ENCODE measurements at places on chromosomes 4 and X.

DNA sequence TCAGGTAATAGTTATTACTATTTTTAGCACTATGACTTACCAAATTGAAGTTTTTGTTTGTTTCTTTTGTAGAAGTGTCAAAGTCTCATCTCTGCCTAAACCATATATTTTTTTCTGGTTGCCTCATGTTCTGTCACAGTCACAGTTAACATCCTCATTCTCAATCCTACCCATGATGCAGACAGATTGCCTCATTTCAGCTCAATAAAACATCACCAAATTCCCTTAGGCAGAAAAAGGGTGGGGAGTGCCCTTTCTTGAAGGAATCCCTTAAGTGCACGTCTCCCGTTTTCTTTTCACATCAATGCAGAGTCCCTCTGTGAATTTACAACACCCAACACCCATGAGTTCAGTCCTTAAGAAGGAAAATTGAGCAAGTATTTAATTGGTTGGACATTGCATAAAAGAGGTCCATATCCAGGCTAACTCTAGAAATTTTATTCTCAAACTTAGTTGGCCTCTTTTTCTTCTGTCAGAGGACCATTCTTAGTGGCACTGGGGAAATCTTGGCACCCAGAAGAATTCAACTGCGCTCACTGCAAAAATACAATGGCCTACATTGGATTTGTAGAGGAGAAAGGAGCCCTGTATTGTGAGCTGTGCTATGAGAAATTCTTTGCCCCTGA, 103.7 kb upstream of the BMPR1B start:
- no peak for DNase-seq

GRCh38 chr4:40046311-40046980, 10.2 kb upstream of the N4BP2 start:
- DNase-seq = peak; percentile 8

DNA sequence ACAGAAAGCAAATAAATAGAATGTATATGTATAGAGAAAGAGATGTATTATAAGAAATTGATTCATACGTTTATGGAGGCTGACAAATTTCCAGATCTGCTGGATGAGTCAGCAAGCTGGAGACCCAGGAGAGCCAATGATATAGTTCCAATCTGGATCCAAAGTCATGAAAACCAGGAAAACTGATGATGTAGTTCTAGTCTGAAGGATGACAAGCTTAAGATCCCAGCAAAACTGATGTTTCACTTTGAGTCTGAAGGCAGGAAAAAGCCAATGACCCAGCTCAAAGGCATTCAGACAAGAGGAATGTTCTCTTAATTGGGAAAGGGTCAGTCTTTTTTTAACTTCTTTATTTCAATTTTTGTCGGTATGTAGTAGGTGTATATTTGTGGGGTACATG, 102.6 kb downstream of the LHFPL1 start:
- no peak for DNase-seq

DNA sequence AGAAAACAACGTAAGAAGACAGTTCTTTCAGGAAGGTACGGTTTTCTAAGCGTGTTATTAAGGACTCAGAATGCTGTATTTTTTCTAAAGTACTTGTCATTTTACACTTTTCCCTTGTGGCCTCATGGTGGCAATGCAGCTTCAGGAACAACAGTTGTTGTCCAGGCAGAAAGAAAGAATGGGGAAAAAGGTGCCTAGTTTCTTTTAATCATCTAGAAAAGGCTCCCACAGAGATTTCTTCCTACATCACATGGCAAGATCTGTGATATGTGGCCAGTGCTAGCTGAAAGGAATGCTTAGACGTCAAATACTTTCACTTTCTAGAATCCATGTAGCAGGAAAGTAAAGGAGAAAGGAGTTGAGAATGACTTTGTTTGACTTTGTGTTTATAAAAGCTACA, 49.0 kb upstream of the TRAM1L1 start:
- DNase-seq = no peak

DNA sequence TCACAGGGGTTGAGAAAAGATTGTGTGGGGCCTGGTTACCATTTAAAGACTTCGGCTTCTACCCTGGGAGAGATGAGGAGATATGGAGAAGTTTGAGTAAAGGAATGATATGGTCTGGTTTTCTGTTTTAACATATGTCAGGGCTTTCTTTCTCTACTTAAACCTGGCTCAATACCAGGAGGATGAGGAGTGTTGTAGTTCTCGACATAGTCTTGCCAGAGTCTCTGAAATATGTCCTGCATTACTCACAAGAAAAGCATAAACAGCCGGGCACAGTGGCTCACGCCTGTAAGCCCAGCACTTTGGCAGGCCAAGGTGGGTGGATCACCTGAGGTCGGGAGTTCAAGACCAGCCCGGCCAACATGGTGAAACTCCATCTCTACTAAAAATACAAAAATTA, 16.4 kb upstream of the ACE2 start:
- no peak for DNase-seq

GRCh38 chrX:136325377-136325776, 24.6 kb downstream of the ADGRG4 start:
- no peak for DNase-seq

GRCh38 chr4:117376692-117377091, 291.3 kb upstream of the TRAM1L1 start:
- DNase-seq = no peak

- DNase-seq = no peak
Observed at GRCh38 chr4:168744021-168744420, 247.2 kb downstream of the PALLD start.

DNA sequence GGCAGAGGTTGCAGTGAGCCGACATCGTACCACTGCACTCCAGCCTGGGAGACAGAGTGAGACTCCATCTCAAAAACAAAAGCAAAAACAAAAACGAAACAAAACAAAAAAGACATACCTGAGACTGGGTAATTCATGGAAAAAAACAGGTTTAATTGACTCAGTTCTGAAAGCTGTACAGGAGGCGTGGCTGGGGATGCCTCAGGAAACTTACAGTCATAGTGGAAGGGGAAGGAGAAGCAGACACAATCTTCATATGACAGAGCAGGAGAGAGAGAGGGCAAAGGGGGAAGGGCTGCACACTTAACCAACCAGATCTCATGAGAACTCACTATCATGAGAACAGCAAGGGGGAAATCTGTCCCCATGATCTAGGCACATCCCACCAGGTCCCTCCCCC, 229.5 kb downstream of the STK32B start:
- no peak for DNase-seq

DNA sequence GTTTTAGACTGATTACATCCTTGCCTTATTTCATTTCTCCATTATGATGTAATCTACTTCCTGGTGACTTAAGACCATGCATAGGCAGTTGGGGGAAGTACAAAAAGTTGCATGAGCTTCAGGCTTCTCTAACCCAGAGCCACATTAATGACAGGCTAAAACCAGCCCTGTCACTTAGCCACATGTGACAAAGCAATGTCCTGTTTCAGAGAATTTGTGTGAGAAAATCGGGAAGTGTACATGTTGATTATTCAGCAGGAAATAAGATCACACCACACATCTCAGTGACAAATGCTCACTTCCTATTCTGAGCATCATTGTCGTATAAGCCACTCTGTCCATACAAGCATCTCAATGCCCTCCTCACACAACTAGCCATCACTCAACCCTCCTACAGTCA, 98.5 kb upstream of the MAGEB16 start:
- DNase-seq = no peak

GRCh38 chr4:61770456-61770855, 570.3 kb downstream of the ADGRL3 start:
- no peak for DNase-seq

DNA sequence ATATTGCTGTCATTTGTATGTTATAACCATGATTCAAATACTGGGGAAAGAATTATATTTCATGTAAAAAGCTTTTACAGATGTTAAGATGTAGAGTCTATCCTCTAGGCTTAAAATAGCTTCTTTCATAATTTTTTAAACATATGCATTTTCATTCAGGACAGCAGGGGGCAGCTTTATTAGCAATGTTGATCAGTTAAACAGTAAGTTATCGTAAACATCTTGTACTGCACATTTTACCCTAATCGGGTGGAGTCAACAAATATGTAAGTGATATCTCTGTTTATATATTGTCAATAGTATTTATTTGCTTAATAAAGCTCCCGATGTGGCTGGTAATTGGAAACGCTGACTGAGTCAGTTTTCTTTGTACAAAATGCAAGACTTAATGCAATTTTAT, 142.5 kb upstream of the MED14 start:
- DNase-seq = no peak

GRCh38 chr4:85548841-85549240, 73.9 kb downstream of the ARHGAP24 start:
- no peak for DNase-seq

DNA sequence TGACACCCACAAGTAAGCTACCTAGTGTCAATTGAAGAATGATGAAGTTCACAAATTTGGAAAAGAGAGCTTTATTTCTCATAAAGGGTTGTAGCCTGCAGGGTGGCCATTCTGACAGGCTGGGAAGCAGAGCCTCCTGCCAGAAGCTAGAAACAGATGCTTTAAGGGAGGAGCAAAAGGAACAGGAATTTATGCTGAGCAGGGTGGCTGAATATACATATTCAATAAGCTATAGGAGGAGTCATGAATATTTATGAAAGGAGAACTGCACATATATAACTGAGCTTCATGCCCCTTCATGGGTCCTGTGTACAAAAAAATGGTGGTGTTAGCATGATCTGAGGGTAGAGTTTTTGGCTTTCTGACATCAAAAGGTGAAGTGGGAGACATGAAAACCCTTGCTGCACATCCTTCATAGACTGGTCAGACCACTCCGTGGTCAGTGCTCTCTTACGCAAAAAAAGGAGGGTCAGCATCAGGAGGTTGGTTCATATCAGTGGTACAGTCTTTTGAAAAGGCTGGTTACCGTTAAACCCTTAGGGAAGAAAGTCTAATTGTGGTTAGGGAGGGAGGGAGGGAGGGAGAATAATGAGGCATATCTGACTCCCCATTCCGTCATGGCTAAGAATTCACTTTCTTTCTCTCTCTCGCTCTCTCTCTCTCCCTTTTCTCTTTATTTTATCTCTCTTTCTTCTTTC, 121.4 kb downstream of the LUZP4 start:
- no peak for DNase-seq

DNA sequence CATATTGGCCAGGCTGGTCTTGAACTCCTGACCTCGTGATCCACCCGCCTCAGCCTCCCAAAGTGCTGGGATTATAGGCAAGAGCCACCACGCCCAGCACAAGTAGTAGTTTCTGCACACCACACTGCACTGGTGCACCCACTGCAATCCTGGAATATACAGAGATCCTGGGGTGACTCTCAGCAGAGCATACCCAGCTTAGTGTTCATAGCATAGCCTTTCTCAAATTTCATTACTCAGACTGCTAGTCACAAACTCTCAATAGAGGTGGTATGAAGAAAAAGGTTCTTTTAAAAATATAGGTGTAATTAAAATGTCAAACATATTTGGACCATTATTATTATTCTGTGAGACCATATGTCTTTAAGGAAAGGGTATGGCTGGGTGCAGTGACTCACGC, 6.2 kb upstream of the ARHGAP10 start:
- DNase-seq = no peak

DNA sequence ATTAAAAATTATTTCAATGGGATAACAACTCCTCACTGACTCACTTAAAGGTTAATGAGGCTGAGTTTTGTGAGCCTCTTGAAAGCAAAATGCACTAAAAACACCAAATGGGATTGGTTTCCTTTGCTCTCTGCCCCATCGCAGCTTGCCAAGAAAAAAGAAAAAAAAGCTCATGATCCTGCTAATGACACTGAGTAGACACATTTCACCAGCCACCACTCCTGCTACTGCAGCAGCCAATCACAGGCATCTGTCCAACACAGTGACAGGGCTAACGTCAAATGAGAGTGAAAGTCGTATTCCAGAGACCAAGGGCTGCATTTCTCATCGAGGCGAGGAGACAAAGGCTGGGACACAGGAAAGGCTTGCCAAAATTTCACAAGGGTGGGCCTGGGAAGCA, 5.2 kb downstream of the APBB2 start:
- no peak for DNase-seq

- DNase-seq = no peak
Observed at GRCh38 chr4:87912164-87913004, 63.1 kb upstream of the SPP1 start.

- no peak for DNase-seq
Observed at GRCh38 chrX:115226929-115227328, 7.0 kb downstream of the LRCH2 start.

- no peak for DNase-seq
Observed at GRCh38 chrX:111543212-111543741, 31.8 kb downstream of the SERTM2 start.

GRCh38 chrX:30653415-30654131, at the start of gene GK:
TSS of gene GK (plus strand) at chrX:30653423. CDS start at chrX:30653538, 115 bp downstream.
- DNase-seq = no peak
